HEK293T (cell line): ENCODE measurements at places on chromosomes 5 and 9.

- DNase-seq = no peak
These were observed 1.0 kb upstream of the TSLP start for GRCh38 chr5:111070272-111071134.

- no peak for DNase-seq
These were observed 1.2 kb upstream of the SIL1 start for GRCh38 chr5:139199321-139199720.

- no peak for DNase-seq
These were observed 167.0 kb upstream of the FBXL17 start for GRCh38 chr5:108548684-108549596.

GRCh38 chr5:128825826-128826225 lies 139.5 kb upstream of the SLC27A6 start:
- DNase-seq = no peak

- DNase-seq = no peak
These were observed 92.9 kb upstream of the RAI14 start for GRCh38 chr5:34563269-34563668.

- no peak for DNase-seq
These were observed 1.0 kb downstream of the CSNK1A1 start for GRCh38 chr5:149550268-149550583.

- DNase-seq = no peak
These were observed 2.2 kb downstream of the FBXL7 start for GRCh38 chr5:15502208-15502607.

DNA sequence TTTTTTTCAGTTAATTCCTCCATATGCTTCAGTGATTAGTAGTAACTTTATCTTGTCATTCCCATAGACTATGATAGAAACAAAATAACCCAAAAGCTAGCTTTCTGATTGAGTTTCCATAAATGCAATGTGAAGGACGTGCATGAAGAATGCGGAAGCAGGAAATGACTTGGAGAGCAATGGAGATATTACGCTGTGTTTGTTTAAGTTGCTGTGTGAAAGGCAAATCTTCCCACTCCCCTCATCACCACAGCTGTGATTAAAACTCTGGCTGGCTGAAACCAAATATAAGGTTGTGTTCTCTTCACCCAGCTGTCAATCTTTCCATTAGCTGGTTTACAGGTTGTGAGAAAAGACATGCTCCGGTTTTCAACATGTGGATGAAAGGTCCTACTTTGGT lies 83.9 kb downstream of the NR2F1-AS1 start:
- DNase-seq = no peak

- no peak for DNase-seq
These were observed 216.0 kb upstream of the DAP start for GRCh38 chr5:10977011-10977410.

DNA sequence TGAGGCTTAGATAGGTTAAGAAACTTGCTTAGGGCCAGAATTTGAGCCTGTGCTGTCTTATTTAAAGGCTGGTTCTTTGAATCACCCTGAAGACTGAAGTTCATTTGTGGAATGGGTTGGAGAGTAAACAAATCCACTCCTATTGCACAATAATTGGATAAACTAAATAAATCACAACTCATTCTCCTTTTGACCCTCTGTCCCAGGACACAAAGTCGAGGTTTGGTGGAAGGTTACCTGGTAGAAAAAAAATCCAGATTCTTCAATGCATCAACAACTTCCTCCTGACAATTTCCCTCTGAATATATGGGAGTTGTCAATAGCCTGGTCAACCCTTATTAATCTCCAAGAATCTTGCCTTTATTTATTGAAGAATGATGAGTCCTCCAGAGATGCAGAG lies 28.9 kb downstream of the TBC1D2 start:
- DNase-seq = no peak

GRCh38 chr5:118603278-118603677 lies 385.1 kb downstream of the DTWD2 start:
- no peak for DNase-seq

GRCh38 chr9:117211280-117211679 lies 203.6 kb downstream of the ASTN2 start:
- no peak for DNase-seq

DNA sequence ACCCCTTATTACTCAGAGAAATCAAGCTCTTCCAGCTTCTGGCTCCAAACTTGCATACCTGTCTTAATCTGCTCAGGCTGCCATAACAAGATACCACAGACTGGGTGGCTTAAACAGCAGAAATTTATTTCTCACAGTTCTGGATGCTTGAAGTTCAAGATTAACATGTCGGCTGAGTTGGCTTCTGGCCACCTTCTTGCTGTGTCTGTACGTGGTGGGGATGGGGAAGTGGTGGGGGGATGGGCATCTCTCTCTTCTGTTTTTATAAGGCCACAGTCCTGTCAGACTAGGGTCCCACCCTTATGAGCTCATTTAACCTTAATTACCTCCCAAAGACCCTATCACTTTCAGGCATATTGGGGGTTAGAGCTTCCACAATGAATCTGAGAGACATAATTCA lies 140.5 kb downstream of the SV2C start:
- DNase-seq = no peak

GRCh38 chr5:124980163-124980941 lies 233.9 kb upstream of the ZNF608 start:
- no peak for DNase-seq

- DNase-seq = no peak
These were observed 106.7 kb downstream of the INSYN2B start for GRCh38 chr5:169873642-169874041.

DNA sequence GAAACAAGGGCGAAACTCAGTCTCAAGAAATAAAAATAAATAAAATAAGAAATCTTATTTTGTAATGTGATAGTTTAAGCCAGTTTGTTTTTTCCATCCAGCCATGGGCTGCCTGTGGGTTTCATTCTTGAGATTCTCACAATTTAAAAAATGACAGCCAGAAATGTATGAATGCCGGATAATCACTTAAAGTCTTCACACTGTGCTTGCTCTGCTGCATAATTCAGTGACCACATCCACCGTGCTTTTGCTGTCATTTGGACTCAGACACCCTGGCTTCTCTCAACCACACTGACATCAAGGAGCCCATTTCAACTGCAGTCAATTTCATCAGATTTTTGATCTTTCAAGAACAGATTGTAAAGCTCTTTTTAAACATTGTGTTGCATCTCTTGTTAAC lies 61.0 kb upstream of the DAPK1 start:
- no peak for DNase-seq

DNA sequence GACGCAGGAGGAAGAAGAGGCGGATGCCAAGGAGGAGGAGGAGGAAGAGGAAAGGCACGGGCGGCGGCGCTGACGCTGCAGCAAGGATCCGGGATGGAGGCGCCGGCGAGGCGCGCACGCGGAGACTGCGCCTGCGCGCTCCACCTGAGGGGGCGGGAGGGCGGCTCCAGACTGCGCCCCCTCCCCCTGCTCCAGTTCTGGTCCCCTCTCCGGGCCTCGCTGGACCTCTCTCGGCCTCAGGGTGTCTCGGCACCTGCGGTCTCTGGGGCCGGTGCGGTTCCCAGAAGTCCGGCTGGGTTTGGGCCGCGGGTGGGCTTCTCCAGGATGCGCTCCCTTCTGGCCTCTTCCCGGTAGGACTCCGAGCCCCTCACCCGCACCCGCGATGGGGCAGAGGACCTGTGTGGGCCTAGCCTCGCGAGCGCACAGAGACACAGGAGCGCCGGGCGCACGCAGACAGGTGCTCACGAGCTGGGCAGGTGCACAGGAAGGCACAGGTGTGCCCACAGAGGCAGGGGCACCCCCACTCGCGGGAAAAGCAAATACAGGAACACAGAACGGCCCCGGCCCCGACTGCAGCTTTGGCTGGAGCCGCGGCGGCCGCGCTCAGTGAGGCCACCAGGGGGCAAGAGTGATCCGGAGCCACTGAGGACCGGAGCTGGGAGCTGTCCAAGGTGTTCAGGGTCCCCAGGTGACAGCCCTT lies at the start of gene NPDC1:
NPDC1 (minus strand) TSS at position 90 of the 700 bp plus-strand sequence. CDS start 188 bp downstream, outside the sequence.
- DNase-seq = peak; percentile 93

- no peak for DNase-seq
These were observed 49.9 kb downstream of the COL15A1 start for GRCh38 chr9:98993570-98993945.

DNA sequence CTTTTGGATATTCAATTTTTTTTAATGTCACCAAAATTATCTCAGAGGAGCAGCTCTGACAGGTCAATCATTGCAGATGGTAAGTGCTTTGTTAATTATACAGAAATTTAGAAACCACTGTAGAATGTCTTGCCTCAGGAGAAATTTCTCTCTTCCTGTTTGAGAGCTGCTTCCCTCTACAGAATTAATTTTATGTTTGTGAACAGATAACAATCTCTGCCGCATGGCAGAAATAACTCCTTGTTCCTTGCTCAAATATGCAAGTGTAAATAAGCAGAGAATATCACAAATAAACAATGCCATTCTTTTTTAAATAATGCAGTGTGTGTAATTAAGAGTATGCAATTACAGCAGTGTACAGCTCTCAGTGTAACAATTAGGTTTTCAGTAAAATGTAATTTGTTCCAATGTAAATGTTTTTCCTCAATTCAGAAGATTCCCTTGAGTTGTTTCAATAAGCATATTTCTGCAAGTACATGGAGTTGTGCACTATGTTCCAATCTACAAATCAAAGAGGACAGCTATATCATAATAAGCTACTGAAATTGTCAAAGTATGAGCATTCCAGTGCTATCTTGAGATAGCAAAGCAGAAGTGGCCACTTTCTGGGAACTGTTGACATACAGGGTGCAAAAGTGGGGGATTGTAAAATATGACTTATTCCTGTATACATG lies 1012.8 kb downstream of the MAT2B start:
- DNase-seq = no peak
